Activated T-cell treated with anti-CD3 and anti-CD28 coated beads, Interleukin-2, amount 50 U/mL, for 48 hours (primary cell): ENCODE measurements at places on chromosomes 6 and 20.

GRCh38 chr6:2919886-2920285 lies 16.8 kb upstream of the SERPINB9 start:
- no peak for DNase-seq

GRCh38 chr20:16615199-16615598 lies 42.0 kb upstream of the KIF16B start:
- no peak for DNase-seq

GRCh38 chr6:47479140-47479508 lies 1.5 kb downstream of the CD2AP start:
- DNase-seq, result no peak

DNA sequence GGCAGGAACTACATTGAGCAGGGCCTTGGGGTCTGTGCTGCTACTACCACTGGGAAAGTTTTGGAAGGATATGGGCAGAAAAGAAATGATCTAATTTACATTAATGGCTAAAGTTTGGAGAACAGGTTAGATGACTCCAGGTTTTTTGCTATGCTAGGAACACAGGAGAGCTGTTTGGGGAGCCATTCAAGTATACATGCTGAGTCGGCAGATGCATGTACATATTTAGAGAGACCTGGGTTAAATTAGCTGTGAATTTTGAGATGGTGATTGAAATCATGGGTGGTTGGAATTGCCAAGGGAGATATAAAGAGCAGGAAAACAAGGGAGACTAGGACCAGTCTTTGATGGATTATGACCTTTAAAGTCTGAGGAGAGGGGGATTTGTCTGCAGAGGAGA lies 113.1 kb upstream of the BACH2 start:
- DNase-seq, result no peak

DNA sequence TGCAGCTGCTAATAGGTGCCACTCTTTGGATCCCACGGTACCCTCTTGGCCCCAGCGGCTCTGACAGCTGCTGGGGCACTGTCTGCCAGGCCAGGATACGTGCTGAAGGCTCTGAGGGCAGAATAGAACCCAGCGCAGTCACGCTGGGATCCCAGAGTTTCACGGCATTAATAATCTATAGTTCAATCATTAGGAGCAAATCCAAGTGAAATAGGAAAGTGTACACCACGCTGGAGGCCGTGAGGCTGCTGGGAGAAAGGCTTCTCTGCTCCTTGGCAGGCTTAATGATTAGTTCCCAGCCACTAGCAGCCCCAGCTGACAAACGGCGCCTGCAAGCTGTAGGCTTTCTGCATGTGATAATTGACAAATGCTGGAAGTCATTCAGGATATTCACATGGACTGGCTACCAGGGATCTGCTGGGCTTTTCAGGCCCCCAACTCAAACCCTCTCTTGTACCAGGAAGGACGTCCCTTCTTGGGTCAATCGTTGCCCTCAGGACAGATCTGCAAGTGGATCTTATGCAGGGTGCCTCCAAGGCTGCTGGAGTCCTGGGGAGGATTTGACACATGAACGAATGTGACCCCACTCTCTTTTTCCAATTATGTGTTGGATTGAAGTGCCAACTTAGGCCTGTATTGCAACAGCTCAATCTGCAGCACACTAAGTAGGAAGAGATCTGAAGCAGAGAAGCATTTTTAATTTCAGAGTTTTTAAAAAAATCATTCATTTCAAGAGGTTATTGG lies 50.1 kb upstream of the INSM1 start:
- no peak for DNase-seq

DNA sequence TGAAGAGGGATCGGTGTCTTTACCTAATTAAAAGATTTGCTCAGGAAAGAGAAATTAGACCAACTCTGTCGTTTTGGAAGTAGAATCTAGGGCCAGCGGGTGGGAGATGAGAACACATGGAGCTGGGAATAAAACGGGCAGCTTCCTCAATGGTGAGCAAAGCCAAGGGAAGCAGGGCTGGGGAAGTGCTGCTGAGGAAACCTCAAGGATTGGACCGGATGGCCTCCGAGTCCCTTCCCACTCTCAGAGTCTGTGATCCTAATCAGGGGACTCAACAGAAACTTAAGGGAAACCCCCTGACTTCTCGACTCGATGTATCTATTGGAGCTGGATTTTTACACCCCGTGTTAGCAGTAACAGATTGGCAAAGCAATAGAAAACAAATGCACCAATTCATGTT lies 10.8 kb downstream of the GCNT2 start:
- DNase-seq, result no peak

DNA sequence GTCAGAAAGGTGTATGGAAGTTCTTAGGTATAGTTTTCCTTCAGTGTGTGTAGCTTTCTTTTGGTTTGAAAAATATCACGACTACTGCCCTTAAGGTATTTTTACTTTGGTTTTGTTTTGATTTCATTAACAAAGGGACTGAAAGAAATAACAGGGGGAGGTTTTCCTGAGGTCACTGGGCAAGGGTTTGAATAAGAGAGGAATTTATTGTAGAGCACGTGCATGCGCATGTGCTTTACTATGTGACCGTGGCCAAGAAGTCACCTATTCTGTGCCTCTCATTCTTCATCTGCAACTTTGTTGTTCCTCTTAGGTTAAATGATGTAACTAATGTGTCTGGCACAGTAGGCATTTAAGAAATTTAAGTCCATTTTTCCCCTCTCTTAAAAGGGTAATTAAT lies 4.1 kb upstream of the MAN1A1 start:
- DNase-seq, result no peak

DNA sequence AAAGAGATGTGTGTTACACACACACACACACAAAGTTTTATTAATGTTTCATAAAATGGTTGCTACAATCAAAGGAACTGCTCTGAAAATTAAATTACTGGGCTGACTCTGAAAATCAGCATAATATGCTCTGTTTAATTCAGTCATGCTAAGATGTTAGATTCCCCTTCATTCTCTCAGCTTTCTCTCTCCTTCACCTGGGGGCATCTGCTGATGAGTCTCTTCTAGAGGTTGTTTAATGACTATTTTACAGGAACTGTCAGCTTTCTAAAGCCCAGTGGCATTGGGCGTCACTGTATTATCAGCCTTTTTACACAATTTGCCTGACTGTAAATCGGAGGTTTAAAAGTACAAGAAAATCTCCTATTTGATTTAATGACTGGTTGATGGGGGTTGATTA lies 559.7 kb upstream of the POU3F2 start:
- no peak for DNase-seq
